Fibroblast of skin of left quadriceps (primary cell): ENCODE measurements at places on chromosomes 11 and 22.

- DNase-seq: no peak
These were observed 4.1 kb upstream of the FAR1 start for GRCh38 chr11:13664351-13664750.

DNA sequence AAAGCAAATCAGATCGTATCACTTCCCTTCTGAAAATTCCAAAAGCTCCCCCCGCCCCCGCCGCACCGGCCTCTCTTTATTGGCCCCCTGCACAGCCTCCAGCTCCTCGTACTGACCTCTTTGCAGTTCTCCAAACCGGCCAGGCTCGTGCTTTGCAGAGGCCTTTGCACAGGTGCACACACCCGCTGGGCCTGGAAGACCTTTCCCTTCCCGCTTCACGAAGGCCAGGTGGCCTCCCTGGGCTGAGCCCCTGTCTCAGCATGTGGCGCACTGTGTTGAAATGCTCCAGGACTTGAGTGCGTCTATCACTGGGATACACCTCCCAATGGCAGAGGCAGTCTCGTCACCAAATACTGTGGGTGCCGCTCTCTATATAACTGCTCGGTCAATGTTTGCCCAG, 13.2 kb upstream of the ADA2 start:
- DNase-seq: no peak

- DNase-seq: no peak
These were observed 639 bp downstream of the CRY2 start for GRCh38 chr11:45847911-45848316.

GRCh38 chr11:115052601-115053000, 374.3 kb downstream of the NXPE2 start:
- DNase-seq: no peak

DNA sequence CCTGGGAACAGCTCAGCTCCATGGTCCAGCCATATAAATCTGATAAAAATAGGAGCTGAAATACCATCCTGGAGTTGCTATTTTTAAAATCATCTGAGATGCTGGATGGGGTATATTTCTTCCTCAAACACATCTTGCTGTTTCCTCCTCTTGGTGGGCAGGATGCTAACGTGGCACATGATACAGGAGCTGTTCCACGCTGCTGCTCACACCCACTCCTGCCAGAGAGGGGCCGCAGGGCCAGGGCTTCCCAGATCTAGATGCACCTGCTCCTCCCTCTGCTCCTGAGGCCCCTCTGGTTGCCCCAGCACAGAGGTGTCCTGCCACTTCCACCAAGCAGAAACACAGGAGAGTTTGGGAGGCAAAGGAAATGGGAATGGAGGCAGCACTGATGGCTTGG, 3.3 kb upstream of the ST3GAL4 start:
- DNase-seq: no peak

DNA sequence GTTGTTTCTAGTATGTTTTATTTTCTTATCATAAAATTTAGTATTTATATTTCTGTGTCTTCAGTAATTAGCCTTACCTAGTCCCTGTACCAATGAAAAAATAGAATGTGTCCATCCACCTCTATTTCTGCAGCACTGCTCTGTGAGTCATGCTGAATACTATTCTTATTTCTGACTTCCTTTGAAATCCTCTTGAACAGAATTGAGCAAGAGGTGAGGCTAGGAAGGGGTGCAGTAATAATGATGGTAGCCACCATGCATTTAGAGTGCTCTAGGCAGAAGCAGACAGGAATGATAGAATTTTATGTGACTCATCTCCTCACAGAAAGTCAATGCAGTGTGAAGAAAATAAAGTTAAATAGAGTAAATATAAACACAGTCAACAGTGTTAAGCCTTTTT, 60.0 kb downstream of the OR10A6 start:
- DNase-seq: no peak

- no peak for DNase-seq
These were observed 1.5 kb downstream of the MAP6 start for GRCh38 chr11:75667255-75667830.

DNA sequence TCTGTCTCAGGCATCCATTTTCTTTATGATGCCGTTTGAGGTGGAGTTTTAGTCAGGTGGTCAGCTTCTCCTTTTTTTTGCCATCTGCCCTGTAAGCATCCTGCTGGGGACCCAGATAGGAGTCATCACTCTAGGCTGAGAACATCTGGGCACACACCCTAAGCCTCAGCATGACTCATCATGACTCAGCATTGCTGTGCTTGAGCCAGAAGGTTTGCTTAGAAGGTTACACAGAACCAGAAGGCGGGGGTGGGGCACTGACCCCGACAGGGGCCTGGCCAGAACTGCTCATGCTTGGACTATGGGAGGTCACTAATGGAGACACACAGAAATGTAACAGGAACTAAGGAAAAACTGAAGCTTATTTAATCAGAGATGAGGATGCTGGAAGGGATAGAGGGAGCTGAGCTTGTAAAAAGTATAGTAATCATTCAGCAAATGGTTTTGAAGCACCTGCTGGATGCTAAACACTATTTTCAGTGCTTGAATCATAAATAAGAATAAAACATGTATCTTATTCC, 10.9 kb upstream of the HBE1 start:
- peak; percentile 87 for DNase-seq

- DNase-seq: no peak
These were observed 82.6 kb downstream of the BARX2 start for GRCh38 chr11:129458278-129458677.

- no peak for DNase-seq
These were observed 11.9 kb downstream of the SLC29A2 start for GRCh38 chr11:66359662-66360087.

- no peak for DNase-seq
These were observed 81.8 kb downstream of the SFI1 start for GRCh38 chr22:31578171-31578570.

DNA sequence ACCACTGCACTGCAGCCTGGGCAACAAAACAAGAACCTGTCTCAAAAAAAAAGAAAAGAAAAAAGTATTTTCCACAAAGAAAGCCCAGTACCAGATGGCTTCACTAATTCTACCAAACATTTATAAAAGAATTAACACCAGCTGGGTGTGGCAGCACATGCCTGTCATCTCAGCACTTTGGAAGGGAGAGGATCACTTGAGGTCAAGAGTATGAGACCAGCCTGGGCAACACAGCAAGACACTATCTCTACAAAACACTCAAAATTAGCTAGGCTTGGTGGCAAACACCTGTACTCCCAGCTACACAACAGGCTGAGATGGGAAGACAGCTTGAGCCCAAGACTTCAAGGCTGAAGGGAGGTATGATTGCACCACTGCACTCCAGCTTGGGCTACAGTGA, 20.1 kb downstream of the RSF1 start:
- DNase-seq: no peak

GRCh38 chr11:117929142-117929915, at the start of gene TMPRSS13:
Gene TMPRSS13, minus strand, starts transcription at chr11:117929402. Its CDS starts 95 bp downstream, at chr11:117929307.
- no peak for DNase-seq

GRCh38 chr11:126307706-126308105, 3.8 kb downstream of the DCPS start:
- no peak for DNase-seq

- no peak for DNase-seq
These were observed 617.2 kb upstream of the CHORDC1 start for GRCh38 chr11:90840071-90840470.

- DNase-seq: no peak
These were observed 2.0 kb upstream of the SAA1 start for GRCh38 chr11:18264035-18264434.

GRCh38 chr11:87437844-87438223, 400.1 kb downstream of the TMEM135 start:
- peak; percentile 71 for DNase-seq

- no peak for DNase-seq
These were observed 6.5 kb downstream of the FZD4 start for GRCh38 chr11:86948733-86949132.

DNA sequence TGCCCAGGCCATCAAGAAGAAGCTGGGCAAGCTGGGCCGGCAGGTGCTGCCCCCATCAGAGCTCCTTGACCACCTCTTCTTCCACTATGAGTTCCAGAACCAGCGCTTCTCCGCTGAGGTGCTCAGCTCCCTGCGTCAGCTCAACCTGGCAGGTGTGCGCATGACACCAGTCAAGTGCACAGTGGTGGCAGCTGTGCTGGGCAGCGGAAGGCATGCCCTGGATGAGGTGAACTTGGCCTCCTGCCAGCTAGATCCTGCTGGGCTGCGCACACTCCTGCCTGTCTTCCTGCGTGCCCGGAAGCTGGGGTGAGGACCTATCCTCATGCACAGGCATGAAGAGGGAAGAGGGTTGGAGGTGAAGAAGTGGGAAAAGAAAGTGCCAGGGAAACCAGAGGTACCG, 5.3 kb upstream of the NHERF4 start:
- DNase-seq: no peak

DNA sequence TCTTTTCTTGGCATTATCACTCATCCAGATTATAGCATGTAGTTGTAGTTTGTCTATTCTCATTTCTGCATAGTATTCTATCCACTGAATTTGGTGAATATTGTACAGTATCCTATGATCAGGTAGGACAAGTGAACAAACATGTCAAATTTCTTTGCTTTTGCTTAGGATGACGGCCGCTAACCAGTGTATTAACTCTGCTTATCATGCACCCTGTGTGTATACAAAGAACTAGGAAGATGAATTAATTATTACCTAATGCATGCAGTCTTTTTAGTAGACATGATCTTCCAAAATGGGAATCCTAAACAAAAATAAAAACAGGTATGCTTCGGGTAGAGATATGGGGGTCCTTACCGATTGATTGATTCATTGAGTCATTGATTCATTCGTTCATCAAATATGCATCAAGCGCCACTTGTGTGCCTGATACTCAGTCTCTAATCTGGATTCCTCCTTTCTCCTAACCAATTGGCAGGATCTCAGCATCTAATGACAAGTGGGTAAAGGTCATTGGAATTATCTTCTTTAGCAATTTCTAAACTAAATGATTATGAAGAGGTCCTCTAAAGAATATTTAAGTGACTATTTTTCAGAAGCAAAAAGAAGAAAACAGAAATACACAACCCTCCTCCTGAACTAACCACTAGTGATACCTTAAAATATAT, 27.9 kb downstream of the PRDM11 start:
- no peak for DNase-seq

- DNase-seq: no peak
These were observed 57.9 kb downstream of the CD82 start for GRCh38 chr11:44623341-44623730.

- no peak for DNase-seq
These were observed at the start of gene MDK for GRCh38 chr11:46381048-46381818. Gene MDK, plus strand, starts transcription at chr11:46381669. Its CDS starts 389 bp downstream, at chr11:46382058.

DNA sequence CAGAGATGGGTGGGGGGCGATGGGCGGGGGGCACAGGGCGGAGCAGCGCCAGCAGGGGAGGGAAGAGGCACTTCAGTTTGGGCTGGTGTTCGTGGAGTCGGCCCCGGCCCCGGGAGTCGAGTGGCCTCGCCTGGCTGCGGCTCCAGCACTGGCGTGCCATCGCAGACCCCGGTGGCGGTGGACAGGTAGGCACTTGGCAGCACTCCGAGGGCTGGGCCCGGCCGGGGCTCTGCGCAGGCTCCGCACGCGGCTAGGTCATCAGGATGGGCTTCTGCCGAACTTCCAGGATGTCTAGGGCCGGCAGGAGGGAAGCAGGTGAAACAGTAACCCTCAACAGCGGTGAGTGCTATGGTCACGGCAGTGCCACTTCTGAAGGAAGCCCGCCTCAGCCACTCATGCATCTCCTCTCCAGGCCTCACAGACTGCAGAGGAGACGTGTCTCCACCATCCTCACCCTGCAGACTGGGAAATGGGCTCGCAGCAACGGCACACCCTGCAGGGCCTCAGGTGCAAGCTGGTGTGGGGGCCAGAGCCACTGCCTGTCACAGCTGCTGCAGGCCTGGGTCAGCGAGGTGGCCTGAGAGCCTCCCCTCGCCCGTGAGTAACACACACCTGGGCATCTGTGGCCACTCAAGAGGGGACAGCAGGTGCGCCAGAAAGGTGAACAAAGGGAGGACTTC, 33.3 kb downstream of the NUP50 start:
- DNase-seq: no peak

- DNase-seq: no peak
These were observed 4.0 kb upstream of the GPR83 start for GRCh38 chr11:94405062-94405833.

GRCh38 chr22:39170825-39171622, 18.5 kb upstream of the CBX7 start:
- DNase-seq: peak; percentile 38

GRCh38 chr11:97990162-97990920, 1030.4 kb upstream of the CNTN5 start:
- no peak for DNase-seq

DNA sequence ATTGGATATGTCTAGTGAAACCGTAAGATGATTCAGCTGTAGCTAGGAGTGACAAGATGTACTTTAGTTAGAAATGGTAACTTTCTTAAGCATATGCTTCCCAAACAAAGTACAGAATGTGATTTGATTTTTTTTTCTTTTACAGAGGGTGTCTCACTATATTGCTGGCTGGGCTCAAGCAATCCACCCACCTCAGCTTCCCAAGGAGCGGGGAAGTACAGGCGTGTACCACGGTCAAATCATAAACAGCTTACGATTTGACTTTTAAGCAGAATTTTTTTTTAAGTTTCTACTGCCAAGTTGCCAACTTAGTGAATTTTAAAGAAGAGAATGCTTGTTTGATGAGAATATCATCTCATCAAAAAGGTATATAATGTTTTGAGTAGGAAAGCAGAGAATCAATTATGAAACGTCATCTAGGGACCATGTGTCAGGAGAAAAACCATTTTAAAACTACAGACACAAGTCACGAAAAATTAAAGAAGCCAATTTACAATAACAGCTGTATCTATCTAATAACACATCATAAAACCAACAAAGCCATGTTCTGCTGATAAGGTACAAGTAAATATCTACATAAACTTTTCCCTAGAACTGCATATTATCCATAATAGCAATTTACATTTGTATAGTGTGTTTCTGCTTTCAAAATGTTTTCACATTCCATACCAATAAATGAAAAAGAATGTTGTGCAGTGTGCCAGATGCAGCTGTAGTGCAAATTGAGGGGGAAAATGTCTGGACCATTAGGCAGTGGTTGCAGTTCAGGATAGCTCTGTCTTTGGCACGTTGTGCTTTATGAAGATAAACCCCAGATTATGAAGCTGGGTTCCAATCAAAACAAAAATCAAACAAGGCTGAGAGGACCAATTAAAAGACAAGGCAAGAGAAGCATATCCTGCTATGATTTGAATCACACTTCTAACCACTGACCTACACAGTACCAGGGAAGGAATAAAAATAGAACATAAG, 33.7 kb upstream of the USP47 start:
- no peak for DNase-seq

GRCh38 chr22:38873469-38874411, 1.7 kb upstream of the CBX6 start:
- DNase-seq: no peak

DNA sequence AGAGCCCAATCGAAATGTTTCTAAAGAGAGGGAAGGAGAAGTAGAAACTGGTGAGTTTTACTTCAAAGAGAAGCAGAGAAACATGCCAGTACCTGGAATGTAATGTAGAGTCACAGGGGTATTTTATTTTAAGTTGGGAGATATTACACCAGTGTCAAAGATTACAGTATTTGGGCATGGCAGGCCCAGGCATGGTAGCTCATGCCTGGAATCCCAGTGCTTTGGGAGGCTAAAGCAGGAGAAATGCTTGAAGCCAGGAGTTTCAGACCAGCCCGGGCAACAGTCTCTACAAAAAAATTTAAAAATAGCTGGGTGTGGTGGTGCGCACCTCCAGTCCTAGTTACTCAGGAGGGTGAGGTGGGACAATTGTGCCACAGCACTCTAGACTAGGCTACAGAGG, 2.7 kb downstream of the SYCE3 start:
- DNase-seq: no peak

- DNase-seq: no peak
These were observed 159.3 kb downstream of the MN1 start for GRCh38 chr22:27642104-27642800.

GRCh38 chr22:20536590-20537324, 29.3 kb downstream of the MED15 start:
- DNase-seq: no peak

GRCh38 chr11:129922674-129923073, 27.3 kb upstream of the NFRKB start:
- DNase-seq: no peak
